Astrocyte (in vitro differentiated cells and primary cell): ENCODE measurements at places on chromosomes 11 and 22. TPM values are rescaled to one million over a fixed set of nuclear protein-coding genes. Genes with fewer than 3 reads are reported as not detected.

The DNAJB7 gene
- total RNA-seq = not detected in 2 replicates

The NPAS4 gene
- 0.20 and 0.50 TPM in 2 replicates for total RNA-seq

The BACE1 gene
- total RNA-seq = 32.6 and 37.2 TPM in 2 replicates

The TESMIN gene
- 1.1 and 1.7 TPM in 2 replicates for total RNA-seq

The MRGPRX3 gene
- not detected in 2 replicates for total RNA-seq

The USP35 gene
- total RNA-seq = 16.2 and 18.7 TPM in 2 replicates

DNA sequence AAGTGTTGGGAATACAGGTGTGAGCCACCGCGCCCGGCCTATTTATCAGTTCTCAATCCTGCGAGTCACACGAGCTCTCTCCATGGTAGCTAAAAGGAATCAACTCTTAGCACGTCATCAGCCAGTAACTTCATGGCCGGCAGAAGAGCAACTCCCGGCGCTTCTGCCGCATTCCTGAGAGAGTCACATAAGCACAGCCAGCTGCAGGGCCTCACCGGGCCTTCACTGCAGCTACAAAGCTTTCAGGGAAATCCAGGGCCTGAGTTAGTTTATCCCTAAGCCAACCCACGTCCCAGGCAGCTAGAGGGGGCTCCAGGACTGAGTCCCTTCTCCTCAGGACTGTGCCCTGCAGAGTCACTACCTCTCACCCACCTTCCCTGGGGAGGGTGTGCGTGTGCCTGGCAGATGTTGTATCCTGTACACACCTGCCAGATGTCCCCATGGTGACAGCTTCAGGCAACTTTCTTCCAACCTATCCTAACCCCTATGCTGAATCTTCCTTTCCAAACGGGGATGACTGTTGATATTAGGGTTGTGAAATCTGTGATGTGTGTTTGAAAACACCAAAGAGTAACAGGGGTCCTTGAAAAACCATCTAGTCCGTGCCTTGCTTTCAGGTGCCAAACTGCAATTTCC is 45.9 kb upstream of the ARFGAP3 start:
- no peak for DNase-seq

The LARGE2 gene
- total RNA-seq = 0.36 and 1.1 TPM in 2 replicates

DNA sequence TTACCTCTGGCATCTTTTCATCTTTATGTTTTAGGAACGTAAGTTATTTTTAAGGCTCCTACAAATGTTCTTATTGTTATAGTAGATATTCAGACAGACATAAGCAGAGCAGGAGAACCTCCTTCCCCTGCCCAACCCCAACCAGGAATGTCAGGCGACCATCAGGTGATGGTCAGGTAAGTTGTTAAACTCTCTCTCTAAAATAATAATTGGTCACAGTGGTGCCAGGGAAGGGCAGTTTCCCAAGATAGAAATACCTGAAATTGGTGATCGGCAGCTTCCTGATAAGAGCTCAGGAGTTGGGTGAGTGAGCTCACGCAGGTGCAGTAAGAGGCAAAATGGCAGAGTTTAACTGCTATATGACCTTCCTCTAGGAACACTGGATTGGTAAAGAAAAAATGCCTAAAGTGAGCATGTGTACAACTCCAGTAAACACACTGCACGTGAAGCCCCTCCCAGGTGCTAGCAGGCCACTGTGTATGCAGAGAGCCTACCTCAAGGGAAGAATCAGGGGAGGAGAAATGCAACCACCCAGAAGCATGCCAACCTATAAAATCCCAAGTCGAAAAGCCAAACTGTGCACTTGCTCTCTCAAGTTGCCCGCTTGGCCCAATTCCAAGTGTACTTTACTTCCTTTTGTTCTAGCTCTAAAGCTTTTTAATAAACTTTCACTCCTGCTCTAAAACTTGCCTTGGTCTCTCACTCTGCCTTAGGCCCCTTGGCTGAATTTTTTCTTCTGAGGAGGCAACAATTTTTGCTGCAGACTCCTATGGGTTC is 273.9 kb downstream of the SBF2 start:
- DNase-seq = no peak

The SCGB1D2 gene
- total RNA-seq = not detected in 2 replicates

The MS4A10 gene
- not detected in 2 replicates for total RNA-seq

GRCh38 chr11:56948991-56949515 is 39.7 kb upstream of the OR5AK2 start:
- no peak for DNase-seq

The DEPDC7 gene
- total RNA-seq = 3.7 and 4.0 TPM in 2 replicates

The AMPD3 gene
- total RNA-seq = 4.3 and 5.6 TPM in 2 replicates
